ENCODE measurements at places on chromosomes 1 and 21.

GRCh38 chr1:184911103-184911745 is 63.1 kb downstream of the NIBAN1 start:
- DNase-seq = no peak

GRCh38 chr1:107339775-107340174 is 198.9 kb downstream of the NTNG1 start:
- no peak for DNase-seq

DNA sequence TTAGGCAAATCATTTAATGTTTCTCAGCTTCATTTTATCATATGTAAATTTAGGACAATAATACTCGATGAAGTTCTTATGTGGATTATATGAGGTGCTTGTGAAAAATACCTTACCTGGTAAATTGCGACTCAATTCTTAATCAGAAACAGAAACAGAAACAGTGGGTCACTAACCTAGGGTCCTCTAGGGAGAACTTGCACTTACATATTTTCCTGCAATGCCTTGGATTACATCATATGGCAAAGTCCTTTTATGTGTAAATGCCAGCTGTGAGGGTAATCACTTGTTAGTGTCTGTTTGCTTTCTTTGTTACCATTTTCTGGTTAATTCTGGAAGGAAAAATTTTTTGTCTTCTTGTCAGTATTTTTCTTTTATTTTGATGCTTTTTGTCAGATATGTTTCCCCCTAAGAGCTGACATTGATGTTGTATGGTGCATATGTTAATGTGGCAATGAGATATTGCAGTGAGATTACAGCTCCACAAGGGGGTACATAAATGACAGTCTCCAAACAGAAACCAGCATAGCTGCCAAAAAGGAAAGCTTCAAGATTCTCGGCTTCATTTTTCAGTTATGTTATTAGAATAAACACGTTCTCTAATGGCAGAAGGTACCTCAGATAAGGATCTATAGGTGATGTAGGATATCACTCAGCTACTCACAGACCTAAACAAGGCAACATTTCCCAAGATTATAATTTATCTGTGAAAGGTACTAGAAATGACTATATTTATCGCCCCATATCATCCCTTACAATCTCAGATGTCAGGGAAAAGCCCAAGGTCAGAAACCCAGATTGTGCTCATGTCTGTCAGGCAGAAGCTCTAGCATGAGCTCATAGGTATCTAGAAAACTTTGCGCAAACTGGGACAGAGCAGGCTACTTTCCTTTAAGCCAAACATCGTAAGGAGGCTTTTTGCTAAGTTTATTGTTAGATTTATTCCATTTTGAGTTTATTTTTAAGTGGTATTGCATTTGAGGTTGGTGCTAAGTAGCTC is 119.9 kb downstream of the FASLG start:
- no peak for DNase-seq

- DNase-seq = no peak
Observed at GRCh38 chr21:29939104-29939923, 482 bp downstream of the GRIK1 start.

DNA sequence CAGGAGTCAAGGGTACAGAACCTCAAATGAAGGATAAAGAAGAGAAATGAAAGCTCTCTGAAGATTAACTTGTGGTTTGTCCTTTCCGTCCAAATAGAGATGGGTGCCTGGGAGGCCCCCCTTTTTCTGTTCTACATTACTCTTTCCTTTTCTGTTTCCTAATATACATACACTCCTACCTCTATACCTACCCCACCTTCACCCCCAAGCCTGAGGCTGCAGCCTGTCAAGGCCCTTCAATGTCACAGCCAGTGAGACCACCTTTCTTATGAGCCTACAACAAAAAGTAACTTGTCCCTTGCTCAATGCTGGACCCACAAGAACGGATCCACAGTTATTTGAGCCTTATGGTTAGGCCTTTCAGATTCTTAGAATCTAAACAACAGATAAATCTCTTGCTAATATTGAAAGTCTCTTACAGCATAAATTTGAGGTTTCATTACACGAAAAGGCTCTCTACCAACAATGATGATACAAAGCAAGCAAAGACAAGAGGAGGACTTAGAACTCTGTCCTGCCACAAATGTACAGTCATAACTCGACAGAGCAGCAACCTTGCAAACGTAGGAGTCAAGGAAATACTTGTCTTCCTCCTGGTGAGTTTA is 4.1 kb upstream of the TRAF3IP3 start:
- DNase-seq = no peak

All from stimulated activated CD4-positive, alpha-beta T cell treated with anti-CD3 and anti-CD28 coated beads, TNF-alpha, amount 100 ng/mL, for 4 hours (primary cell).